Kasumi-1 (cell line): ENCODE measurements at places on chromosomes 12 and 14.

GRCh38 chr12:6231359-6232268 is 31.4 kb downstream of the CD9 start:
- DNase-seq: no peak

DNA sequence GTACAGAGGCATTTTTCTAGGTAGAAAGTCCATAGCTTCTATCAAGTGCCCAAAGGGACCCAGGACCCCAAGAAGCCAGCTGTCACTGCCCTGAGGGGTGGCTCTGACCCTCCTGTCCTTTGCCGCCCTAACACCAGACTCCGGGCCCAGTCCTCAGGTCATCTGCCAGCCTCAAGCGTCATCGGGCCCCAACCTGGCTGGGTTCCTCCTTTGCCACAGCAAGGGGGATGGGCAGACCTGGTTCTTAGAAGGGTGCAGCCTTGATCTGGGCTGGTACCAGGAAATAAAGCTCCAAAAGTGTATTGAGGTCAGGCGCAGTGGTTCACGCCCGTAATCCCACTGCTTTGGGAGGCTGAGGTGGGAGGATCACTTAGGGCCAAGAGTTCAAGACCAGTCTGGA is 27.1 kb upstream of the FAM222A start:
- no peak for DNase-seq

GRCh38 chr12:89821896-89822295 is 113.3 kb upstream of the ATP2B1 start:
- DNase-seq: no peak

DNA sequence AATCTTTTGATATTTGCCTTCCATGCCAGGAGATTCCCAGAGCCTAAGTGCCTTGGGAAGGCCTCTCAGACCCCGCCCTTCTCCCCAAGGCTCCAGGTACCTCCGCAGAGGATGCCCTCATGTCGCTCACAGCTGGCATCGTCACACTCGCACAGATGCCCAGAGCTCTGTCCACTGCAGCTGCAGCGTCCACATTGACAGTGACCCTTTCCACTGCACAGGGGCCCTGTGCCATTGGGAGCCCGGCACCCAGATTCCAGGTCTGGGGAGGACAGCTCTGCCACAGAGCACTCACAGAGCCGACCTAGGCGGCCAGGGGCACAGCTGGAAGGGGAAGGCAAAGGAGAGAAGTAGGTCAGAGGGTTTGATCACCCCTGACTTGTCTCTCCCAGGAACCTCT is 12.3 kb upstream of the CSAD start:
- DNase-seq: no peak

- peak; percentile 43 for DNase-seq
These were observed 751 bp downstream of the GDF11 start for GRCh38 chr12:55743406-55744339.

DNA sequence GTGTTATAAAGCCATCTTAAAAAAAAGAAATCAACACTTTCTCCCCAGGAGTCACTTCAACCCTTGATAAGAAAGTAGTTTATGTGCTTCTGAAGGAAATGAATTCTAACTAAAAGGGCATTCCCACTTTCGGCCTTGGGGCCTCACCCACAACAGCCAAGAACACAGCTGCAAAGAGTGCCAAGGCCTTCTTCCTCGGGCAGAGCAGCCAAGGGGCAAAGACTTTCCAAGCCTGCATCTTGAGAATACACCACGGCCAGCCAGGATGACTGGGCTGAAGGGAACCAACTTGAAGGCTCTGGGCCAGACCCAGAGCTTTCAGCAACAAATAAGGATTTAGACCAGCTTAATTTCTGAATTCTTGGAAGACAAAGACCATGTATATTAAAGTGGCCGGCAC is 60.4 kb upstream of the FOXN3 start:
- DNase-seq: no peak

- no peak for DNase-seq
These were observed 53.6 kb upstream of the EIF5 start for GRCh38 chr14:103280278-103280928.

GRCh38 chr12:1935242-1935641 is 16.8 kb upstream of the CACNA2D4 start:
- DNase-seq: no peak

DNA sequence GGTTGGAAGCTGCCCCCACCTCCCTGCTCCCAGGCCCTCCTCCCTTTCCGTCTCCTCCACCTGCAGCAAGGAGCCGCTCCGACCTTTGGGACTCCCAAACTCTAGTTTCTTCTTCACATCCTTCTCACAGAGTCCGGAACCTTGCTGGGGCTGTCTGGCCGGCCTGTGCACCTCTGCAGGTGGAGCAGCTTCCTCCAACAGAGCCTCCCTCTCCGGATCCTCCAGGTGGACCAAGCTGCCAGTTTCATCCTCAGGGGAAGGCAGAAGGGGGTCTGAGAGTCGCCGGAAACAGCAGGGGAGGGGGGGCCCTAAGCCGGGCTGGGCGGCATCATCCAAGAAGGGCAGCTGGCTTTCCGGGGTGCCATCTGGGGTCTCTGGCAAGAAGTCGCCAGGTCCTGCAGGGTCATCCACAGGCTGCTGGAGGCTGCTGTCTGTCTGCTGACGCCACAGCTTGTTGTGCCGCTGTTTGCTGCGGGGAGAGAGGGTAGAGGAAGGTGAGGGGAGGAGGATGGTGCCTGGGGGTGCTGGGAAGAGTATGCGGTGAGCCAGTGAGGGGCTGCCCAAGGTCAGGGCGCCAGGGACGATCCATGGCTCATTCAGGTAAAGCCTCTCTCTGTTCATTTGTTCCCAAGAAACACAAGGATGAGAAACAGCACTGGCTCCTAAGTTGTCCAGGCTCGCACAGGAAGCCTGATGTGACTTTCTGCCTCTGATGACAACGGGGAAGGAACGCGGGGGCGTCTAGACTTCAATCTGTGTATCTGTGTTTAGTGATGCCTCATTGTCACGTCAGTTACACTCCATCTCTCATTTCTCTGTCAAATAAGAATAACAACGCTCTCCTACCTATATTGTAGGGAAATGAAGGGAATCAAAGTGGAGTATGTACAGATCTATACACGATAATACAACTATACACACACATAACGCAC is 61.3 kb upstream of the CORO1C start:
- DNase-seq: no peak

DNA sequence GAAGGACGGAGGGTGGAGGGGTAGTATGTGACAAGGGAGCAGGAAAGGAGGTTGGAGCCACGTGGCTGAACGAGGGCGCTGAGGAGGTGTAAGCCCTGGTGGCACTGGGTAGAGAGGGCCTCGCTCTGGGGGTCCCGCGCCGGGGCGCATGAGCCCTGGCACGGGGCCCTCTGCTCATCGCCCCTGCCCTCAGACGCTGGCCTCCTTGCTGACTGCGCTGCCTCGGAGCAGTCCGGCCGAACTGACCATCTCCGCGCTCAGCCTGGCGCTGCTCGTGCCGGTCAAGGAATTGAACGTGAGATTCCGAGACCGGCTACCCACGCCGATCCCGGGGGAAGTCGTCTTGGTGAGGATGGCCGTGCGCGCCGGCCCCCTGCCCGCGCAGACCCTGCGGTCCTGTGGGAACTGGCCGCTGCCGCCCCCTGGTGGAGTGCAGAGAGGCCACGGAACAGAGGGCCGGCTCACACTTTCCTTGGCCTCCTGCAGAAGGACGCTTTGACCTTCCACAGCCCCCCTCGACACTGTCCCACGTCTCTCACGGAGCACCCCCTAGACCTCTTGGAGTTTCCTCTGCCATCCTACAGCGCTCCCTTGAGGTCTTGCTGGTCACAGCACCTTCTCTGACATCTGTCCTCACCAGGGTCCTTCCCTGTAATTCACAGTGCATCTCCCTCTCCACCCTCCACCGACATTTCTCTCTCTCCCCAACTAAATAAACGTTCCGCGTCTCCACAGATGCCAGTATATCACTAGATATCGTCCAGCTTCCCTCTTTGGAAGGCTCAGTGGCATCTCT is 10.5 kb downstream of the ARHGEF25 start:
- peak; percentile 31 for DNase-seq

- no peak for DNase-seq
These were observed 145.4 kb downstream of the TPH2 start for GRCh38 chr12:72084061-72084460.

- DNase-seq: no peak
These were observed 207.3 kb downstream of the SSPN start for GRCh38 chr12:26402648-26403047.

DNA sequence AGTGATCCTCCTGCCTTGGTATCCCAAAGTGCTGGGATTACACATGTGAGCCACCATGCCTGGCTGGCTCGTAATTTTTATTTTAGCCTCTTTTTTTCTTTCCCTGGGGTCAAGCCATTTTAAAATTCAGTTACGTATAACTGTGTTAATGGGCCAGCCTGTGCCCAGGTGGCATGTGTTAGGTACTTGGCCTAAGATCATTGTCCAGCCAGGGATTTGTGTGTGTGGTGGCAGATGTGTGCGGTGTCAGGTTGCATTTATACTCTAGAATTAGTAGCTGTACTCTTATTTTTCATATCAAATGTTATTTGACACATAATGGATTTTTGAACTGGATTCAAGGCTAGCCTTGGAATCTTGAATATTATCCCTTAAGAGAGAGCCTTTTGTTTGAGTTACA is 69.3 kb downstream of the FBXO34 start:
- no peak for DNase-seq

DNA sequence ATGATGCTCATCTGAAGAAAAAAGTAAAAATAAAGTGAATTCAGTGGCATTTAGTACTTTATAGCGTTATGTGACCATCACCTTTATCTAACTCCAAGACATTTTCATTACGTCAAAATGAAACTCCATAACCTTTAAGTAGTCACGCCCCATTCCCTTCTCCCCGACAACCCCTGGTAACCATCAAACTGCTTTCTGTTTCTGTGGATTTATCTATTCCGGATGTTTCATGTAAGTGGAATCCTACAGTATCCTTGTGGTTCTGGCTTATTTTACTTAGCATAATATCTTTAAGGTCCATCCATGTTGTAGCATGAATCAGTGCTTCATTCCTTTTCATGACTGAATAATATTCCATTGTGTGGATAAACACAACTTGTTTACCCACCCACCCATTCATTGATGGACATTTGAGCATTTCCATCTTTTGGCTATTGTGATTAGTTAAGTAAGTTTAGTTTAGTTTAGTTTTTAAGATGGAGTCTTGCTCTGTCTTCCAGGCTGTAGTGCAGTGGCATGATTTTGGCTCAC is 18.5 kb upstream of the MAP1LC3B2 start:
- no peak for DNase-seq

DNA sequence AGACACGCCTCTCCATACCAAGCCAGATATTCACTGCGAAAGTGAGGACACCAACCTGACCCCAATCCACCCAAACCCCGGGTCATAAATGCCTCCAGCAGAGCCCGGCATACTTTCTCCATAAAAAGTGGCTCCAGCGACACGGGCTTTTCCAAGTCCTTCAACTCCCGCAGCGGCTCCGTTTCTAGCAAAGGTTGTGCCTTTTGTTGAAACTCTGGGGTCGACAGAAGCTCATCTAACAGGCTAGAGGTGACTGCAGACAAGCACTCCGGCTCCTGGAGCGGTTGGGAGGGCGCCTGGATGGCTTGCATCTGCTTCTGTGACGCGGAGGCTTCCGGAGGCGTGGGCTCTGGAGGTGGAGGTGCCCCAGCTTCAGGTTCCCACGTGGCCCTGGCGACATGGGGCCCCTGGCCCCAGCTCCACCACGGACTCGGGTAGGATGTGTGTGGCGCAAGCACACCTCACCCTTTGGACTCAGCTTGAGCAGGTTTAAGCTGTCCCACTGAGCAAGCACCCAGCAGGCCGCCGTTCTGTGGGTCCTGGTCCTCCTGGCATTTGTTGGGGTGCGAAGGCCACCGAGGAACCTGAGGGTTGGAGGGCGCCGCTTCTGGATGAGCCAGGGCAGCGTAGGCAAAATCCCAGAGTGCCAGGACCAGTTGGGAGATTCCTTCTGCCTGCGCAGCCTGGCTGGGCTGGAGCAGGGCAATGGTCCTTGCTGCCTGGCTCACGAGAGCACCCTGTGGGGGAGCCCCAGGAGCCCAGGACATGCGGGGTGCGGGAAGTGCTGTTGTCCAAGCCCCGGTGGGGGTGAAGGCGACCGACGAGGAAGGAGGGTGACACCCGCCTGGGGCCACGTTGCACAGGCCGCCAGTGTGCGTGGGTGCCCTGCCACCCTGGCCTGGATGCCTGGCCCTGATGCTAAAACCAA is 186.3 kb downstream of the ALG10 start:
- DNase-seq: no peak

- DNase-seq: no peak
These were observed 21.9 kb downstream of the RNFT2 start for GRCh38 chr12:116759783-116760621.

GRCh38 chr14:99507860-99508640 is 26.8 kb downstream of the CCNK start:
- no peak for DNase-seq

DNA sequence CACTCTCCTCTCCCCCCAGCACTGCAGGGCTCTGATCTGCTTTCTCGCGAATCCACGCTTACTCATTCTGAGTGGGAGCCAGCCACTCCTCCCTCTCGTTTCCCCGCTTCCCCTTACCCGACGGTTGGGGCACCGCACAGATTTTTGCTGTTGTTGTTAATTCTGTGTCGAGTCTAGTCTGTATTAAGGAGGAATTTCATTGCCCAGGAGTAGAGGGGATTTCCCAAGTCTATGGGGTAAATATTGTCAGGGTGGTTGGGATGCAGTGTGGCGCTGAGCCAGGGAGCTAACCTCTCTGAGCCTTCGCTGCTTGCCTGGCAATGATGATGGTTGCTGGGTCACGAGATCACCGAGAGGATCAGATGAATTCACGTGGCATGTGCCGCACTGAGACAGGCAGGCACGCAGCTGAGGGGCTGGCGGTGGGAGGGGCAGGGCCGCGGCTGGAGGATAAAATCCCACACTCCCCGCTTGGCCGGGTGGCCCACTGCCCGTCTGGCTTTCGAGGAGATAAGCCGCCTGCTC is 18.5 kb downstream of the NCOR2 start:
- DNase-seq: no peak

- no peak for DNase-seq
These were observed 161.3 kb downstream of the C12orf42 start for GRCh38 chr12:103334466-103334865.

DNA sequence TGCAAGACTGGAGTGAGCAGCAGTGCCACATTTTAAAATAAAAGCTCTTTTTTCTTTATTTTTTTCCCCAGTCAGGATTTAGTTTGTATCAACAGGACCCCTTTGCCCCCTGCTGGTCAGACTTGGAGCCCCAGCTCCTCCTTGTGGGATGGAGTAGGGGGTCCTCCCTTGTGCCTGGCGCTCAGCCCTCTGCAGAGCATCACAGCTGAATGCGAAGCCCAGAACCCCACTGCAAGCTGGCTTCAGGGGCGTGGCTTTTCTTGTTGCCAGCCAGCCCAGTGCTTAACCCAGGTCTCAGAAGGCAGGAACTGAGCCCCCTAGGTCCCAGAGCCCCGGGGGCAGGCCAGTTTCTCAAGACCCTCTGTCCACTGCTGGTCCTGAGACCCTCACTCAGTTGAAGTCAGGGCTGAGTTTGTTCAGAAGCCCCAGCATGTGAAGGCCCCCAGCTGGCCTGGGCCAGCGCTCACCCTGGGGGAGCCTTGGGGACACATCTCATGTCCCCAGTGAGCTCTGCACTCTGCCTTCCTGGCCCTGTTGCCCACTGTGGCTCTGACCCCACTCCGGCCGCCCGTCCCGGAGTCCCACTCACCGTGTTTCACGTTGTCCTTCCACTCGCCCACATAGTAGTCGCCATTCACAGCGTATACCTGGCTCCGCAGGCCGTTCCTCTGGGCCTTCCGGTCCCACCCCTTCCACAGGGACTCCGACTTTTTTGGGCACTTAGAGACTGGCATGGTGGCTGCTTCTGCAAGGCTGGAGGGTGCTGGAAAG is 519 bp downstream of the MORN3 start:
- DNase-seq: peak; percentile 57

- no peak for DNase-seq
These were observed 275.7 kb downstream of the ITPR2 start for GRCh38 chr12:26557326-26557725.
